ENCODE measurements at places on chromosomes 6 and 20.

DNA sequence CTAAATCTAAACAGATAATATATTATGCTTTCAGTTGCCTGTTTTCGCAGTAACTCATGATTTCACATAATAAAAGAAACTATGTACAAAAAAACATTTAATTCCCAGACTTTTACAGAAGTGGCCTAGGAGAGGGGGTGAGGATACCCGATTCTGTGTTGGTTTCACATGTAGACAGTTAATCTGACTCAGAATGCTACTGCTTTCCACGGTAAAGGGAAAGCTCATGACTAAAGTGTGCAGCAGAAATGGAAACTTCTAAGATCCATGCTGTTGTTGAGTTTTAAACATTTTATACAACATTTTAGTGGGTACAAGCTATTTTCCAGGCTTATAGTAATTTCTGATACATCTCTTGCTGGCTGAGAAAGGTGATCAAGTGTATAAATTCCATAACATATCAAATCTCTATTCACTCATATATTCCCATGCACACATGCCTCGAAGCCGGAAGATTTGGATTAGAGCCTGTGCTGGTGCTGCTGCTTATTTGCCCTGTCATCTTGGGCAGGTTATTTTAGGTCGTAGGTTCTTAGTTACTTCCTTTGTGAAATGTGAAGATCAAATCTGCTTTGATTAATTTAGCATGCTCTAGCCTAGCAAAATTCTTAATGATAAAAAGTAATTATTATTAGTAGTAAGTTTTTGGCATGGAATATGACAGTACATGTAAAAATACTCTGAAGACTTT lies 896.7 kb upstream of the MAP3K7 start:
- no peak for DNase-seq

- no peak for DNase-seq
Observed at GRCh38 chr6:151063842-151064647, 175.7 kb upstream of the AKAP12 start.

DNA sequence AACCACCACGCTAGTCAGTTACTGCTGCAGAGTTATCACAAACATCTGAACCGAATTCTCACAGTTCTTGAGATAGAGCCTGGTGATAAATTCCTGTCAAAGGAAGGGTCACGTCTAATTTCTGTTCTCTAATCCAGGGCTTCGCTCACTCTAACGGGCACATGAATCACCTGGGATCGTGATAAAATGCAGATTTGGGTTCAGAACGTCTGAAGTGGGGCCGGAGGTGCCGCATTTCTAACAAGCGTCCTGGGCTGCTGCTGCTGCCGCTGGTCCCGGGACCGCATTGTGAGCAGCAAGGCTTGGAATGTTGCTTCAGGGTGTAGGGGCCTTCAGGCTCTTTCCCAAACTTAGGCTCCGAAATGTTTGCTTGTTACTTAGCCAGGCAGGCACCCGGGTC lies 264.1 kb downstream of the CDC5L start:
- DNase-seq = no peak

- DNase-seq = no peak
Observed at GRCh38 chr20:10271494-10272219, 53.0 kb downstream of the SNAP25 start.

GRCh38 chr6:1738558-1739081 lies 128.9 kb downstream of the FOXC1 start:
- DNase-seq = no peak

DNA sequence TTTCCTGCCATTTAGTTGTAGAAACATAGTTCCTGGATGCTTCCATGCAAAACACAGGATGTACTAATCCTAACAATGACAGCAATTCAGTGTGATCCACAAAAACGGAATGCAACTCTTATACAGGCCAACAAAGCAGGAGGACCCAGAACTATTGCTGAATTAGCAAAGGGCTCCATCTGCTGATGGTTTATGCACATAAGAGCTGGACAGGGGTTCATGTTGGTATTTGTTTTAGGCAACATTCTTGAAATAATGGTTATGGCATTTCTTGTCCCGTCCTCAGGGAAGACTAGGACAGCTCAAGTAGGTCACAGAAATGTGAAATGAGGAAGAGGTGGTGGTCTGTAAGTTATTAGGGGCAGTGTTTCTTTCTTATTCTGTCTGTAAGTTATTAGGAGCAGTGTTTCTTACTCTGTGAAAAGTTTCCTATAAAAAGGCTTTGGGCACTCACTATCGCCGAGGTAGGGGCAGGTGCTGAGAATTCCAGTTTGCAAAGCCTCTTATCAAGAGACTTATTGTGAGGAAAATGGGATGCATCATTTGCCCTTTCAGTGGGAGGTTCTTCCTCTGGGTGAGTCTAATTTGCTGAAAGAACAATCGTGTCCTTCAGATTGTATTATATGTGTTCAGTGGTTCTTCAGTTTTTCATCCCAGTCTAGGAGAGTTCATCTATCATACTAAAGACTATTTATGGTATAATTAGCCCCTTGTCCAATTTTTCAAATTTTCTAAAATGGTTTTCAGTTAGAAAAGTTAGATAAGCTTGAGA lies 171.1 kb downstream of the MCHR2 start:
- DNase-seq = no peak

DNA sequence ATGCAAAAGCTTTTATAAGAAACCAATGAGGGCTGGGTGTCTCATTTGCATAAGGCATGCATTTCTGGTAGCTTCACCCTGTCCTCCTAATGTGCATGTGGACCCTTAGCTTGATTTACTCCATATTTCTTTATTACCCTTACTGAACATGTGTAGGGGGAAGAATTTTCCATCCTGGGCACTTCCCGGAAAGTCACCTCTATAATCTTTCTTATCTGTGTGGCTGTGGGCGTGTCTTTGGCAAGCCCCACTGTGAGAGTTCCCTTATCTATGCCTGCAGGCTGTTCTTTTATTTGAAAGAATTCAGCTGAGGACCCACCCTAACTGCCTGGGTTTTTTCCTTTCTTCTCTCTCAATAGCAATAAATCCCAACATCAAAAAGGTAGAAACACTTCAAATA lies 627.8 kb downstream of the DOK5 start:
- DNase-seq = no peak
